ENCODE measurements at places on chromosomes 4 and X. TPM values are rescaled to one million over a fixed set of nuclear protein-coding genes. Genes with fewer than 3 reads are reported as not detected.

The CCNB3 gene
- 1.6 TPM for total RNA-seq

The SHROOM4 gene
- total RNA-seq = 3.3 TPM

The CXorf49 gene
- not detected for total RNA-seq

The SMARCA5 gene
- 16.5 TPM for total RNA-seq

The RNF212 gene
- total RNA-seq = 6.9 TPM
